ENCODE measurements at places on chromosomes 6 and 20. TPM values are rescaled to one million over a fixed set of nuclear protein-coding genes. Genes with fewer than 3 reads are reported as not detected.

GRCh38 chr6:146087386-146087785 lies 58.5 kb downstream of the GRM1 start:
- no peak for DNase-seq

DNA sequence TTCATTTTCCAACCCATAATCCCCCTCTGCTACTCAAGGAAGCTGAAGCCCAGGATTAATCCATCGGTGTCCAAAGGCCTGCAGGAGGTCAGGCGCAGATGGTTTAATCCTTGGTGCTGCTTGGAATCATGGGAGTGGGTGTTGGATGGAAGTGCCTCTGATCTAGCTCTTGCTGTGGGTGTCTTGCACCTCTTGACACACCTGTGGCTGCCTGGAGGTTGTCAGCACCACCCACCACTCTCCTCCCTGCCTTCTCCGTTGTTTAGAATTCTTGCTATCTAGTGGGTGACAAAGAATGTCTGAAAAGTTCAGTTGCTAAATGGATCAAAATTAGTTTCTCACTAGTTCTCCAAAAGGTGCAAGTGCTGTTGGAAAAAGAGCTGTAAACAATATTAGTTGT lies 1074.4 kb upstream of the FLRT3 start:
- DNase-seq: no peak

DNA sequence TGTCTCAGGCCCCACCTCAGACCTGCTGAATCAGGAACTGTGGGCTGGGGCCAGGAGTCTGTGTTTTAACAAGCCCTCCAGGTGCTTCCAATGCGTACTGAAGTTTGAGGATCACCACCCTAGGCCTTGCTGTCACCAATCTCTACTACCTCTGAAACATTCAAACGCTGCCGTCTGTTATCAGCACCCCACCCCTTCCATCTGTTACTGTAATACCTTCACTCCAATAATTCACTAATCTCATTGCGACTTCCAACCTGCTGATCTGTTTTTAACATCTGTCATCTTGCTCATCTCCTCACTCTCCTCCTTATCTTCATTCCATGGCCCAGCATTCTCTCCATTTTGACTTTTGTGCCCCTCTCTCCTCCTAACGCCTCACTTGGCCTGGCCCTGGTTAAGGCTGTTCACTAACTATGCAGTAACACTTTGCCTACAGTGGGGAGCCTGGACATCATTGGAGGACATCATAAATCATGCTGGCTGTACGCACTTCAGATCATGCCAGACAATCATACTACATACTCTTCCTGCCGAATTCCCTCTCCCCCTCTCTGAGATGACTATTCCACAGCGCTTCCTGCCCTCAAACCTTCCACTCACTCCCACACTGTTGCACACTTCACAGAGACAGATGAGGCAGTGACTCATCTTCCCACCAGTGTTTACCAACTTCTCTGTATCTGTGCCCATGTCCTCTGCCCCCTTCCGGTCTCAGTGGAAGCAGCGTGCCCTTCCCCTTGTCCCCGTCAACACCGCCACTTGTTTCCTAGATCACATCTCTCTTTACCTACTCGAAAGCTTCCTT lies 3.0 kb upstream of the GUCA1B start:
- DNase-seq: no peak

GRCh38 chr6:73951183-73951582 lies 255.2 kb downstream of the CD109 start:
- DNase-seq: no peak

DNA sequence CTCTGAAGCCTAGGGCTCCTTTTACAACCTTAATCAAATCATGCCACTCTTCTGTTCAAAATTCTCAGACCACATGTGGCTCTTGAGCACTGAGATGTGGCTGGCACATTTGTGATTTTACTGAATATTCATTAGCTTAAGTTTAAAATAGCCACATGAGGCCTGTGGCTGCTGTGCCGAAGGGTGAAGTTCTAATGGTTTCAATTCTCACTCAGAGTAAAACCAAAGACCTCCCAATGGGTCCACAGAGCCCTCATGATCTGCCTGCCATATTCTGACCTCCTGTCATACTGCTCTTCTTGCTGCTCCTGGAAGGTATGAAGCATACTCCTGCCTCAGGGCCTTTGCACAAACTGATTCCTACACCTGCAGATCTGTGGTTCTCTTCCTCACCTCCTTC lies 7.8 kb upstream of the CST3 start:
- DNase-seq: no peak

- no peak for DNase-seq
Measured at GRCh38 chr6:27176096-27176495, 71.4 kb upstream of the PRSS16 start.

- no peak for DNase-seq
Measured at GRCh38 chr6:28474441-28475219, 31.3 kb upstream of the ZSCAN23 start.

DNA sequence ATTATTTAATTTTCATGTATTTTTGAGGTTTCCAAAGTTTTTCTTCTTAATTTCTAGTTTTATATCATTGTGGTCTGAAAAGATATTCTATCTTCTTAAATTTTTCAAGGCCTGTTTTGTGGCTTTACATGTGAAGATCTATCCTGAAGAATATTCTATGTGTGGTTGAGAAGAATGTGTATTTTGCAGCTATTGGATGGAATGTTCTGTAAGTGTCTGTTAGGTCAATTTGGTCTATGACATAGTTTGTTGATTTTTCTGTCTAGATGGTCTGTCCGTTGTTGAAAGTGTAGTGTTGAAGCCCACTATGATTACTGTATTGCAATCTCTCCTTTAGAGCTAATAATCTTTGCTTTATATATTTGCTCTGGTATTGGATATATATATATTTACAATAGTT lies 125.7 kb downstream of the CRYBG1 start:
- DNase-seq: no peak

GRCh38 chr6:11514672-11515071 lies 22.9 kb upstream of the TMEM170B start:
- no peak for DNase-seq

DNA sequence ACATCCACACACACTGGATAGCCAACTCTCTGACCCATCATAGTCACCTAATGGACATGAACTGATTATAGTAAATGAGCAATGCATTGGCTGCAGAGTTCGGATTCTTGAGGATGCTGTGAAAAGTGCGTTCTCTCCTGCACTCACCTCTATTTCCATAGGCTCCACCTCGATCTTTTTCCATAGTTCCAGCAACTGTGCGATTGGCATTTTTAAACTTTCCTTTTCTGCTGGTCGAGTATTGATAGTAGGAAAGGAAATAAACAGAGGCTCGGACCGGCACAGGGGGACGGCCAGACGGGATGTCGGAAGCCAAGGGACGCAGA lies 94.4 kb downstream of the RNASET2 start:
- DNase-seq: no peak

- DNase-seq: no peak
Measured at GRCh38 chr6:150202404-150202803, 59.6 kb downstream of the PPP1R14C start.

DNA sequence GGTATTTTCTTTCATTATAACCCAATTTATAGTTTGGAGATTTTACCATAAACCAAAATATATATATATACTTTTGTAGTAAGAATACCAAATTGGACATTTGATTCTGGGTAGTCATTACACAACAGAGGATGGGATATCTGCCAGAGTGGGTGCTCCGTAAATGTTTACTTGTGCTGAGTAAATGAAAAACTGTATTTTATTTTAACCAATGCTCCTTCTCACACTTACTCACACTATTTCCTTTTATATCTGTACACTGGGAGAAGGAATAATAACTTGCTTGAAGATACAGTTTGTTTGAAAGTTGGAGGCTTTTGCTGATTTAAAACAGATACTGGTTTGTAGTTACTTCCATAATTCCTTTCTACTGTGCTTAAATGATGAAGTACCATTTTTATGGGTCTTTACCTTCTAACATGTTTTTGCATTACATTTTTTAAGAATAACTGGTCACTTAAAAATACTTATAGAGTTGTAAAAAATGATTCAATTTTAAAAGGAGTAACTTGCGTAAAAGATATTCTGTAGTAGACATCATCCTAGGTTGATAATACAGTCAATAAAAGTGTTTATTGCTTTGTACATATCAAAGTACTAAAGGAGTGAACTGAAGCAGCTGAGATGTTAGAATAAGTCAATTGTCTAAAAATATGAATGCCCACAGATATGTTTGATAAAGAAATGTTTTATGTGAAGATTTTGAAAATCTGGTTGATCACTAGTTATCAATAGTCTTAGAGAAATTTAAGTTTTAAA lies 411.7 kb downstream of the UTRN start:
- DNase-seq: no peak

GRCh38 chr6:12718015-12718414 lies 1.4 kb downstream of the PHACTR1 start:
- no peak for DNase-seq

DNA sequence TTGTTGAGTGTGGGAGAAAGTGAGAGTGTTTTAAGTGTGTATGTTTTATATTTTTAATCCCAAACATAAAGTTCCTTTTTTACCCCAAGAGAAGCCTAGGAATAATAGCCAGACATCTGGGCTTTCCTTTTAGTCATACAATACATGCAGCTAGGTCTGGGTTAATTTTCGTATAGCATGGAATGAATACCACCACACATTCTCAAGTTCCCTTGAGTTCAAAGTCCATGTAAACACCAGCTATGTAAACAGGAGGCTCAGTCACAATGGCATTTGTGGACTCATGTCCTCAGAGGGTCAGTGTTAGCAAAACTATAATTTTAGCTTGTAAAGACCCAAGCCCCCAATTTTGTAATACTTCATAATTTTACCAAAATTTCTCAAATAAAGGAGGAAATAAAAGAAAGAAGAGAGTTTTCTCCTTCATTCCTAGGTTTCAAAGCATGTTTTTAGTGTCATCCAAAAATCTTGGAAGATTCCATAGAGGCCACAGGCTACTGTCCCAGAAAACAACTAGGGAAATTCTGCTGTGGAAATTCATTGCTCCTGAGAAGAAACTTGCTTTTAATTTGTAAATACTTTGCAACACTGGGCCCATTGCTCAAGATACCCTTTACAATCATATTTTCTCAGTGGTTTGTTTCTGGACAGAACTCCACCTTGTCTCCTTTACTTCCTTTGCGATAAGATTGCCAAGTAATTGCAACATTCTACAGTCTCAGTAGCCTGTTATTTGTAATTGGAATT lies 671.2 kb downstream of the COL12A1 start:
- DNase-seq: no peak

- DNase-seq: no peak
Measured at GRCh38 chr6:31317036-31317435, 39.9 kb downstream of the HLA-B start.

DNA sequence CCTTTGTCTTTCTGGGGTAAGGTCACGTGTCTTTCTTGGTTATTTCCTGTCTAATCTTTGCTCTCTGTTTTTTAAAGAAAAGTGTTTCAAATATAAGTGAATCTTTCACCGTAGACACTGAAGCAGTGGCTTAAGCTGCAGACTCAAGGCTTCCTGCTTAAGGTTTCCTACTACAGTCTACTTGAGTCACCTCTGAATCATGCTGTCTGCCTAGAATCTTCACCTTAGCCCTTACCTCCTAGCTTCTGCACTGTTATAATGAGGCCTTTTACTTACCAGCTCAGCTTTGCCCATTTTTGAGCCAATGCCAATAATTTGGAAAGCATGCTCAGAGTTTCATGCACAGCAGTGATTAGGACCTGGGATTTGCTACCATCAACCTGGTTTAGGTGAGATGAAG lies 30.6 kb downstream of the ADGRF4 start:
- no peak for DNase-seq

DNA sequence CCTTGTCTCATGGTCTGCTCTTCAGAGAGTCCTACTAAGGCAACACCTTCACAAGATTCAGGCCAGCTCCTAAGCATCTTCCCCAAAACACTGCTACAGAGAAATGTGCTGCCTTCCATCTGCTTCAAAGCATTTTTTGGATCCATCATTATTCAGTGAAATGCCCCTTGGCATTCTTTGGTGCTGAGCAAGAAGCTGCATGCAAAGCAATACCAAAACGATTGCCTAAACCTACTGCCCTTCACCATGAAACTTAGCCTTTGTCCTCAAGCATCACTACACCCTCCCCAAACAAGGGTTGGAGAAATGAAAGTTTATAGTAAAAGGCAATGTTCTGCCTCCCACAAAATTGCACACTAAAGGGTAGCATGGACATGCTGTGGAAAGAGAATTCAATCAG lies 93.5 kb downstream of the SNAP25 start:
- no peak for DNase-seq

DNA sequence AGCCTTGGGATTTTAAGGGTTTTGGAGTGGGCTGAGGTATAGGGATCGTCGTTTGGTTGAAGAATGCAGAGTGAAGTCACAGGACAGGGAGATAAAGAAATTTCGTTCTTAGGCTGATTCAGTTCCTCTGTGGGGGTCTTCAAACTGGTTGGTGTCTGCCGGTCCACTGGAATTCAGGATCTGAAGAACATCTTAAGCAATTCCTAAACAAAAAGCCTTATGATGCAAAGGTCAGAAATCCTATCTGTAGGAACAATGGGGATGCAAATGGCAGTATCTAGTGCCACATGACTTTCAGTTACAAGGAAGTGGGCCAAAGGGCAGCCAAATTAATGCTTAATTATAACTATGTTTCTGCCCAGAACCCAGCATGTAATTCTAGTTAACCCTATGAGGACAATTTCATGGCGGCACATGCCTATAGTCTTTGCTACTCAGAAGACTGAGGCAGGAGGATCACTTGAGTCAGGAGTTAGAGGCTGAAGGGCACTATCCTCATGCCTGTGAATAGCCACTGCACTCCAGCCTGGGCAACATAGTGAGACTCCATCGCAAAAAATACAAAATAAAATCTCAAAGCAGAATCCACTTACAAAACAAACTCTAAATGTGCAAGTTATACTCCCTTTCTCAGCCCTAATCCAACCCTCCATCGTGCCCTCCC lies 4.6 kb upstream of the SLC2A10 start:
- DNase-seq: no peak

DNA sequence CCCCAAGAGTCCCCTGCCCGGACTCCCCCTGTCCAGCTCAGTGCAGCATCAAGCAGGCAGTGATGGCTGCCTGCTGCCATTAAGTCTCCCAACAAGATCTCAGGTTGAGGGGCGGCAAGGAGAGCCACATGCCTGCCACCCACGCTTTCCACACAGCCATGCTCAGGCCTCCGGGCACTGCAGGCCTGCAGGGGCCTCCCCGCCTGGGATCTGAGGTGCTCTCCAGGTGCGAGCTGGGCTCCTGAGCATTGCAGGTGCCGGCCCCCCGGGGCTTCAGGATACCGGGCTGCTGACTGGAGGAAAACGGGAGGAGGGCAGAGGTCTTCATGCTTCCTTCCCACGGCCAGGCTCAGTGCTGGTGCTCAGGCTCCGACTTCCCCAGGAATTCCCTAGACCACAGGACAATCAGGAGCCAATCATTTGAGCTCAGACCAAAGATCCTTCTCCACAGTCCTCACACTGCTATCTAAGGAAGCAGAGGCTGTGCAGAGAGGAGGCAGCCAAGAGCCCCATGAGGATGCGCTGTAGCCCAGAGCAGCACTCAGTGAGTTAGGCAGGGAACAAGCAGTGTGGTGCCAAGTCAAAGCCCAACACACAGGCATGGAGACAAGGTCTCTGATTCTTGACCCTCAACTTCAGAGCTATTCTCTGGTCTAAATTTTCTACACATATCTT lies 52.7 kb downstream of the PYGB start:
- no peak for DNase-seq

ZC3H12D gene
- total RNA-seq: 0.48 TPM

PLCB4 gene
- 17.2 TPM for total RNA-seq

GMPR gene
- 1.3 TPM for total RNA-seq

SNX3 gene
- total RNA-seq: 95.5 TPM

PNLDC1 gene
- not detected for total RNA-seq

SLC24A3 gene
- 1.5 TPM for total RNA-seq

HCK gene
- total RNA-seq: not detected

HDGFL1 gene
- total RNA-seq: not detected

Measured in progenitor cell of endocrine pancreas (in vitro differentiated cells).